Stimulated activated naive CD8-positive, alpha-beta T cell treated with anti-CD3 and anti-CD28 coated beads, Interleukin-15, amount 100 ng/mL, for 72 hours (primary cell): ENCODE measurements at places on chromosomes 1 and 21.

GRCh38 chr1:155305881-155306391 is 2.7 kb upstream of the FDPS start:
- no peak for DNase-seq

GRCh38 chr1:246639732-246640131 is 73.5 kb downstream of the CNST start:
- DNase-seq = no peak

DNA sequence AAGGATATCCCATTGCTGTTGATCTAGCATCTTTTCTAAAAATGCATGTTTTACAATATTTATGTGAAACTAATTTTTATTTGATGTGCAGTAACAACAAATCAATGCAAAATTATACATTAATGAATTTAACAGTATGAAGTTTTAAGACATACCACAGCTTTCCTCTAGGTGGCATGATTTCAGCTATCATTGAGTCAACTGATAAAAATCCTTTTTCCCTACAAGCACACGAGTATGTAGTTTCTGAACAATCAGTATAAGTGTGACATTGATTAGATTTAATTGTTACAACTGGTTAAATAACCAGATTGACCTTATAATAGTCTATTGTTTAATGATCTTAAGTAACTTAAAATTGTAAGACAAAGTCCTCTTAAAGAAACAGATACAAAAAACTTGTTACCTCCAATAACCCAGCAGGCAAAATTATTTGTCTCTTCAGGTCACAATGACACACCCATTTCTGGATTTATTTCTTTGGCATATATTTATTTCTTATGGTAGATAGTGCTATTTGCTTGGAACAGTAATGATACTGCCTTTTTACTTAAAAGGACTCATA is 5.8 kb upstream of the TGFB2 start:
- no peak for DNase-seq

DNA sequence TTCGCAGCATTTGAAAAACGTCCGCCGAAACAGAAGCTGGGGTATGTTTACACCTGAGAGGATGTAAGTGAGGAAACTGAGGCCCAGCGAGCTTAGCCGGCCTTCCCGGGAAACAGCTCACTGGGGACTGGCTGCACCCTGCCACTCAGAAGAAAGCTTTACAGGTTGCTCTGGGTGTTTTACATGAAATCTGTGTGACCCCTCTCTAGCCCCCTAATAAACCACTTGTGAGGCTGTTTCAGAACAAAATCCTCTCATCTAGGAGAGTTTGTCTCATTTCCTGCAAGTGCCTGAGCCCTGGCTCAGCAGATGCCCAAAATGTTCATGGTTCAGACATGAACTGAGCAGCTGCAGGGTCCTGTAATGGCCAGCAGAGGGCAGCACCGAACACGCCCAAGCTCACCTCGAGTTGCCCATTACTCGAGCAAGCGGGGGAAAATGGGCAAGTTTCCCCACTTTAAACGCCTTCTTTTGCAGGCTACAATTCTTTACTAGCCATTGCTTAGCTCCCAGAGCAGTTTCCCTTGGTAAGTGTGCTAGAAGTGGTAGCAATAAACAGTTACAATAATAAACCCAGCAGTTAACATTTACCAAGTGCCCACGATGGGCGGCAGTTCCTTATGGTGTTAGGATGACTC is 76.4 kb downstream of the FHAD1 start:
- DNase-seq = peak; percentile 68

GRCh38 chr1:14810595-14811361 is 212.3 kb downstream of the KAZN start:
- DNase-seq = no peak

DNA sequence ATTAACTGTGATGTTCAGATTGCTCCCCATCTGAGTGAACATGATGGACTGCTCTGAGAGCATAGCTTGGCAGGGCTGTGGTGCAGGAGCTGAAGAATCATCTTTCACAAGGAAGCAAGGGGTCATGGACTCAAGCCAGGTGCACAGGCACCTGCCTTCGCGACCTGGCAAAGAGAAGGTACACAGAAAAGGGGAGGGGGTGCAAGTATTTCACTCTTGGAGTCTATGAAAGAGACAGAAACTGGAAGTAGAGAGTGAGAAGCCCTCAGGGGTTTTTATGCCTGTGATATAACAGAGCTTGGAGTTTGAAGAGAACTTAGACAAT is 232.6 kb upstream of the PLXNA2 start:
- DNase-seq = no peak

- DNase-seq = no peak
Observed at GRCh38 chr21:42584296-42584641, 69.2 kb upstream of the PDE9A start.

GRCh38 chr21:45381865-45382696 is 22.9 kb upstream of the COL18A1 start:
- no peak for DNase-seq

GRCh38 chr1:91806181-91806768 is 79.7 kb downstream of the TGFBR3 start:
- no peak for DNase-seq

- no peak for DNase-seq
Observed at GRCh38 chr1:58814251-58815068, 30.6 kb upstream of the JUN start.

GRCh38 chr21:33901412-33902288 is 14.0 kb downstream of the ATP5PO start:
- peak; percentile 18 for DNase-seq

DNA sequence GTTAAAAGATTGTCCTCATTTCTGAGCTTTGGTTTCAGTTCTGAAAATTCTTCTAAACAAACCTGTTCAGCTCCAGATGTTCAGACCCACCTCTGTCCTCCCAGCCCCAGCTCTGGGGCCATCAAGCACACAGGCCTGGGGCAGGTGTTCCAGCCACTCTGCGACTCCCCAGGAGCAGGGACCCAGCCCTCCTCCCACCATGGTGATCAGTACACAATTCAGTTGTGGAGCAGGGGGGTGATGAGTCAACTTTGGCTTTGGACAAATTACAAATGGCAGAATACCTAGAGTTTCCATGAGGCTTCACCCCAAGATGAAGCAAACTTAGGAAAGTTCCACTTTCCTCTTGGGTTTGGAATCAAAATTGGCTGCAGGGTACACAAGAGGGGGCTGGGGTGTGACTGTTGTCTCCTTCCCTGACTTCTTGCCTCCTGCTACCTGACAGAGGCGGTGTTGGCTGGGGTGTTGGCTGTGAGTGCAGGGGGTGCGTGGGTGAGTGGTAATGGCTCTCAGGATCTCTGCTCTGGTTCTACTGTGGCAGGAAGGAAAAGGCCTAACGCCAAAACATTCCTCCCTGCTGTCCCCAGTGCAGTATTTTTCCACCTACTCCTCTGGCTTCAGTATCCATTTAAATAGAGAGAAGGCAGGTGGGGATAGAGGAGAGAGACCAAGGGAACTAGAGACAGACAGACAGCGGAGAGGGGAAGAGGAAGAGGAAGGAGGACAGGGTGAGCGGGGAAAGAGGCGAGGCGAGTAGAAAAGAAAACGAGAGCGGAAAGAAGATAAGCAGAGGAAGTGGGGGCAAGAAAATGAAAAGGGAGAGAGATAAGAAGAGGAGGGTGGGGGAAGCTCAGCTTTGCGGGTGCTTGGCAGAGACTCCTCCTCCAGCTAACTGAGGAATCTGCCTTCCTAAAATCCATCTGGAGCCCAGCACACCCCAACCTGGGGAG is 20.6 kb upstream of the LRRN2 start:
- DNase-seq = no peak

GRCh38 chr1:91790392-91790791 is 95.6 kb downstream of the TGFBR3 start:
- no peak for DNase-seq

- no peak for DNase-seq
Observed at GRCh38 chr1:206646504-206646903, 11.2 kb downstream of the DYRK3 start.

DNA sequence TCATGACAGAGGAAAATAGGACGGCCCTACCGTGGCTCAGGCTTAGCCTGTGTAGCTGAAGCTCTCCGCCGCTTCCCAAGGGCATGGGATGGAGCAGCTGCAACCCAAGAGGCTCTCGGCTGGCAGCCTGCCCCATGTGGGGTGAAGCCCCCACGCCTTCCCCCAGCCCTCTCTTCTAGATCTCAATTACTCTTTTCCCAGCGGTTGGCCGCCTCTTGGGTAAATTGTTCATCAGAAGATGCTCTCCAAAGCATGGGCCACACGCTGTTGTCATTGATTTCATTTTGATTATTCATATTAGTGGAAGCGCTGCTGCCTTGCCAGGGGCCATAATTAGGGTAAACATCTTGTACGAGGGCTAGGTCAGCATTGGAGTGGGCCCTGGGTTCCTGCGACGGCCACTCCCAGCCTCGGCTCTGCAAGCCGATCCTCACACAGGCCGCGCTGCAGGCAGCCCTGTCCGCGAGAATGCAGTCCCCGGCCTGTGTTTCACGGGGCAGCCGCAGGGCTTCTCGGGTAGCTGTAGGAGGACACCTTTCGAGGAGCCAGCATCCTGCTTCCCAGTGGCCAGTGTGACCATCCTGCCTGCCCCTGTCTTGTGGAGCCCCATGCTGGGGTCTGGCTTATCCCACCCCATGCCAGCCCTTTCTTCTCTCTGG is 114.4 kb upstream of the VAMP3 start:
- no peak for DNase-seq

DNA sequence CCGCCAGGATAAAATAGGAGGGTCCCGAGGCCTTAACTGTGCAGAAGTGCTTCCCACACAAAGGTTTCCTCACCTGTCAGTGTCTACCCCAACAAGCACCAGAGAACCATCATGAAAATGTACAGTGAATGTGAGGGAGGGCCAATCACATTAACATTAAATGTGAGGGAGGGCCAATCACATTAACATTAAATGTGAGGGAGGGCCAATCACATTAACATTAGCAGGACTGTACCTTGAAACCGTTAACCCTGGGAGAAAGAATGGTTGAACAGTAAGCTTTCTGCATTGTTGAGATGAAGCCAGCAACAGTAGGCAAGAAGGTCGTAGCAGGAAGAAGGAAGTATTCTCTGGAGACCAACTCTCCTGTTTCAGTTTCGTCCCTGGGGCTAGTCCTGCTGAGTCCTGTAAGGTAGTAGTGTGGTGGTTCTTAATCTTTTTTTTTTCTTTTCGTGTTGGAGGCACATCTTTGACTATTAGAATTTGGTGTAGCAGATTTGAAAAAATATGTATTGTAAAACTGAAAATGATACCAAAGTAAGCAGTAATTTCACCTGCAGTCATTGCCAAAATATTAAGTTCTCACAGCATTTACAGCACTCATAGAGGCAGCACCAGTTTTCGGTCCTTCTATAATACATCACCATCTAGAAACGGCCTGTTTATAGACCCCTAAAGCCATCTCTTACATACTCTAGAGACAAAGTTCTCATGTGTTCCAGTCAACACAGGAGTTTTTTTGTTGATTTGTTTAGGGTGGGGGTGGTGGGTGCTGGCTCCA is 98.6 kb upstream of the PPP2R5A start:
- DNase-seq = no peak

DNA sequence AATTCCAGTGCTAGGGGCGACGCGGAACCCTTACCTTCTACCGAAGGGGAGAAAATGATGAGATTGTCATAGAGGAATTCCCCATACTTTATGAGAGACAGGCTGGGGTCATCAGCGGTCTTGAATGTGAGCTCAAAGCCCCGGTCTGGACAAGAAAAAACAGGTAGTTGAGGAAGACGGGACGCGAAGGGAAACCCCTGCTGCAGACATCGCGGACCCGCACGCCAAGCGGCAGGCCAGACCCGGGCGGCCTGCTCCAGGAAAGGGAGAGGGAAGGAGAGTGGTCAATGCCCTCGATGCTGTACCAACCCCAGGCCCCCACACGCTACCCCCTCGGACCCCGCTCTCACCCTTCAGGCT is 342 bp downstream of the DDOST start:
- peak; percentile 13 for DNase-seq

GRCh38 chr1:106232128-106232527 is 824.3 kb upstream of the PRMT6 start:
- DNase-seq = no peak

DNA sequence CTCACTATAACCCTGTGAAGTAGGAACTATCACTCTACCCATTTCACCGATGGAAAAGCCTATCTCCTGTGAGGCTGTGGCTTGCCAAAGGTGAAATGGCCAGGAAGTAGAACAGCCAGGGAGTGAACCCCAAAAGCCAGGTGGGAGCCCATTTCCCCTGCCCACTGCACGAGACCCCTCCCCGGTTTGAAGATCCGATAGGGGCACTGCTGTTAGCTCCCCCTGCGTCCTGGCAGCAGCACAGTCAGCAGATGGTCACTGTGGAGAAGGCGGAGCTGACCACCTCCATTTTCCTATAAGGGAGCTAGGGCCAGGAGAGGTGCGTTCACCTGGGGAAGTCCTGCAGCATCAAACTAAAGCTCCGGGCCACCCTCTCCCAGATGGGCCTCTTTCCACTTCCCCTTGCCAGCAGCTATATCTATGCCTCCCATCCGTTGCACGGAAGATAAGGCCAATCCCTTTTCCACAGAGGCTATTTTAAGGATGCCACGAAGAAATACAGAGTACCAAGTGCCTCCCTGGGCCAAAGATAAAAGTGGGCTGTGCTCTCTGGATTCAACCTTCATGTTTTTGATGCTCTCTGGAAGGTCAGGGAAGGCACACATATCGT is 7.8 kb downstream of the ERG start:
- no peak for DNase-seq

DNA sequence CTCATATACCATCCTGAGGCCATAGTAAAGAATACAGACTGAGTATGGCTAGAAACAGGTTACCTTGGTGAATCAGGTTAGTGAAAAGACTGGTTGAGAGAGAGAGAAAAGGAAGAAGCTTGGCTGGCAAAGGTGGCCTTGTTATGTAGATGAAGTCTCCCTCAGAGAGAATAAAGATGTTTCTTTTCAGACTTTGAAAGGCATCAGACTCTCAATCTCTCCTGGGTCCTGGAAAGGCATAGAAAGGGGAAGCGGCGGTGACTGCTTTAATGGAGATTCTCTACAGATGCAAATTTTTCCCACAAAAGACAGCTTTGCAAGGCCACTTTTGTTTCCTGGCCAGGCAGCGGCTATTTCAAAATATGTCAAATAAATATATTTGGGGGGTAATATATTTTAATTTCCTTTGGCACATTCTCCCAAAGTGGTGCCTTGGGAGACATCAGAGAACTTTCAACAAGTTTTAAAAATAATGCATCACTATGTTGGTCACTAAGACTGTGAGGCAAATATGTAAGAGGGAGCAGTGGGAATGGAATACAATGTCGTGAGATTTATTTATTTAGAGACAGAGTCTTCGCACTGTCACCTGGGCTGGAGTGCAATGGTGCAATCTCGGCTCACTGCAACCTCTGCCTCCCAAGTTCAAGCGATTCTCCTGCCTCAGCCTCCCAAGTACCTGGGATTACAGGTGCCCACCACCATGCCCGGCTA is 46.1 kb downstream of the NPHS2 start:
- no peak for DNase-seq

DNA sequence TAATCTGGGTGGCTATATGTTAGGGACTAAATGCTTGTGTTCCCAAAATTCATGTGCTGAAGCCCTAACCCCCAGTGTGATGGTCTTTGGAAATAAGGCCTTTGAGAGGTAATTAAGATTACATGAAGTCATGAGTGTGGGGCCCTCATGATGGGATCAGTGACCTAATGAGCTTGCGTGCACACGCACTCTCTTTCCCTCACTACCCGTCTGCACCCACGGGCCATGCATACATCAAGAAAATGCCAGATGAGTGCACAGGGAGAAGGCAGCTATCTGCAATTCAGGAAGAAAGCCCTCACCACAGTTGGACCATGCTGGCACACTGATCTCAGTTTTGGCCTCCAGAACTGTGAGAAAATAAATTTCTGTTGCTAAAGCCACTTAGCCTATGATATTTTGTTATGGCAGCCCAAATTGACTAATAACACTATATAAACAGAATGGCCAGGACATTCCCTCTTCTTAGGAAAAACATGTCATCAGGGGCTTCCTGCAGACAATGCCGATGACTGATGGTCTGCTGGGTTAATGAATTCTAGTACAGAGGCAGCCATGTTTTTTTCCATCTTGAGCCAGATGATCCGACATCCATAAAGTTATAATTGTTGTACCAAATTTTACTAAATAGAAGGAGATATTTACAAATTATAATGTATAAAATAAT is 18.1 kb upstream of the MYOG start:
- no peak for DNase-seq
